ENCODE measurements at places on chromosomes 12 and 14.

DNA sequence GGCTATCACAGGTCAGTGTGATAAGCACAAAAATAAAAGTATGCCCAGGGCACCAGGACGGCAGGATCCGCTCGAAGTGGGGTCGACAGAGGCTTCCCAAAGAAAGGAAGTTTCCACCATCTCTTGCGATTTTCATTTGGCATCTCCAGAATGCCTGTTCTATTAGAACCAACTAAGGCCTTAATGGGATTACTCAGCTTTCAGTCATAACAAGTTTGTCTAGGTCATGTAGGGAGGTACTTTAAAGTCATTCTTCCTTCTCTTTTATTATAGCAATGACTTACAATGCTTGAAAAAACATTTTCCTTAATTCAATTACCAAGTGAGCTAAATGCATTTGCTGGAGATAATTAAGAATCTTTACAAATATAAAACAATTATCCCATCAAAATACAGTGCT is 83.6 kb upstream of the DIO3 start:
- no peak for DNase-seq

GRCh38 chr12:112347581-112347982 is 34.6 kb downstream of the HECTD4 start:
- DNase-seq, result no peak

- DNase-seq, result no peak
These were observed 98.2 kb upstream of the GSC start for GRCh38 chr14:94867946-94868771.

- DNase-seq, result no peak
These were observed 265.9 kb downstream of the EFCAB11 start for GRCh38 chr14:89688507-89689211.

DNA sequence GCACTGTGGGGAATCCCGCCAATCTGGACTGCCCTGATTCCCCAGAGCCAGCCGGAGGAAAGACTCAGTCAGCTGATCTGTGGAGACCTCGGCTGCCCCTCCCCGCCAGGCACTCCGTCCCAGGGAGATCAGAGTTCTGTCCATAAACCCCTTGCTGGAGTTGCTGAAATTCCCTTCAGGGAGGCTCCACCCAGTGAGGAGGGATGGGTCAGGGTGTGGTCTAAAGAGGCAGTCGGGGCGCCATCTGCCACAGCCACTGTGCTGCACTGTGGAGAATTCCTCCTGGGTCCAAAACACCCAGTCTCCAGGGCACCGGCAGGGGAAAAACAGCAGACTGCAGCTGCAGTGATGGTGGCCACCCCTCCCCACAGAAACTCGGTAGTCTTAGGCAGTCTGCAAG is 1922.3 kb upstream of the FLRT2 start:
- no peak for DNase-seq

DNA sequence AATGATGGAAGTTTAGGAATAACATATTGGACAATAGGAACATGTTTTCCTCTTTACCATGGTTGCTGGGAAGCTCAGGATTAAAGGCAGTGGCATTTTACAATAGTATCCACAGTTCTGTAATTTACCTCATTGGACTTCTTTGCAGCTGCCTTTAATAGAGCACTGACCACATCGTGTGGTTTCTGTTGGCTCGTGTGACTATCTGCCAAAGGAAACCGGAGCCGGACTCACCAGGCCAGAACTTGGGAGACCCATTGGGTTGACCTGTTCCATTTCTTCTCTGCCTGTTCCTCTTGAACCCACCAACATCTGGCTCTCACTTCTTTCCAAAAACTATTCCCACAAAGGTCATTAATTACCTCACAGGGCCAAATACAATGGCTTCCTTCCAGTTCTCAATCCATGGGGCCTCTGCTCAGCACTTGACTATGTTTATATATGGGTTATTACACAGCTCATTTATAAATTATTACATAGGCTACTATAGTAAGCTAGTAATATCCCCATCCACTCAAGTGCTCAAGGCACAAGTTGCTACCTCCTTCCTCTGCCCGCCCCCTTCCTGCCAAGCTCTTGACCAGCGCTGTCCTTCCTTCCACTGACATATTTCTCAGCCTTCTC is 121.5 kb upstream of the VASH1 start:
- no peak for DNase-seq

- peak; percentile 13 for DNase-seq
These were observed at the start of gene TMEM63C for GRCh38 chr14:77181603-77182437. TMEM63C (plus strand) TSS chr14:77181798; CDS start chr14:77218814, 37,016 bp downstream.

- DNase-seq, result no peak
These were observed 16.3 kb upstream of the IRF2BPL start for GRCh38 chr14:77044783-77045237.

DNA sequence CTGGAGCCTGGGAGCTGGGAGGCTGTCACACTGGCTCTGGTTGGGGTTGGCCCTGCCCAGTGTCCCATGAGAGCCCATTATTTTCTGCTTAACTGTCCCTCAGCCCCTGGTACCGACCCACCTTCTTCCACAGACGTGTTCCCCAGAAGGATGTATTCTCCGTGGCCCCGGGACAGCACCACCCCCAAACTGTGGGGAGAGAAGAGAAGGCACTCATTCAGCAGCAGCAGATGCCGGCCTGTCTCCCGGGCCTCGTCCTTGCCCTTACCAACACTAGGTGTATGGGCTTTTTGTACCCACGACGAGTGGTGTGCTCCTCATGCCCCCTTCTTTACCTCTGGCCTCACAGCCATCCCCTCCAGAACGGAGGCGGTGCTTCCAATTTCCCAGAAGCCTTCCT is 38.1 kb downstream of the LRTM2 start:
- no peak for DNase-seq

GRCh38 chr14:105891221-105891602 is 364.8 kb downstream of the TMEM121 start:
- DNase-seq, result no peak

GRCh38 chr14:61475316-61475715 is 153.9 kb downstream of the PRKCH start:
- no peak for DNase-seq

- DNase-seq, result no peak
These were observed 42.3 kb downstream of the MAGOHB start for GRCh38 chr12:10571141-10571540.

DNA sequence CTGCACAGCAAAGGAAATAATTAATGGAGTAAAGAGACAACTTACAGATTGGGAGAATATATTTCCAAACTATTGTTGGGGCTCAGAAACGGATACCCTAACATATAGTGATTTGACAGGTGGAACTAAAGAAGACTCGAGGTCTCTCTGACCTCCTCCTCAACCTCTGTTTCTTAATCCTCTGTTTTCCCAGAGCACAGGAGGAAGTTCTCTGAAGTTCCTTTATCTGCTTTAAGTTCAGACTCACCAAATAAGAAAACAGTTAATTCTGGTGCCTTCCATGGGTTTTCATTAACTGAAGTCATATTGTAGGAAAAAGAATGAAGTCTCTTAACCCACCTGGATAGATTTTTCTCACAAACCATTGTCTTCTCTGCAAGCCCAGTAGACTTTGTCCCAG is 29.2 kb downstream of the CLEC2D start:
- DNase-seq, result no peak

DNA sequence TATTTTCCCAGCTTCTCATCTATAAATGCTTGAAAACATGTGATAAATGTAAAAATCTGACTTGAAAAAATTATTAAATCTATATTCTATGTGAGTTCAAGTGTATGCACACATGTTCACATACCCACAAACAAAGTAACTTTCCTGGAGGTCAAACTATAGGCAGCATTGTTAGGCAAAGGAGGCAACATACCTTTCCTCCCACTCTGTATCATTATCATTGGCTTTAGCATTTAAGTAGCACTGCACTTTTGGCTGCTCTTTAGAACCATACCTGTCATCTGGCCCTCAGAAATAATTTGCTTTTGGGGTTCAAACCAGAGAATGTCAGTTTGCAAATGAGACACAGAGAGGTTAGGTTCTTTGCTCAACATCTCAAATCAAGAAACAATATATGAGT is 102.4 kb upstream of the CCDC196 start:
- DNase-seq, result no peak

- DNase-seq, result no peak
These were observed 11.4 kb upstream of the SOS2 start for GRCh38 chr14:50242566-50243310.

GRCh38 chr14:101735453-101735852 is 26.1 kb upstream of the PPP2R5C start:
- DNase-seq, result no peak

DNA sequence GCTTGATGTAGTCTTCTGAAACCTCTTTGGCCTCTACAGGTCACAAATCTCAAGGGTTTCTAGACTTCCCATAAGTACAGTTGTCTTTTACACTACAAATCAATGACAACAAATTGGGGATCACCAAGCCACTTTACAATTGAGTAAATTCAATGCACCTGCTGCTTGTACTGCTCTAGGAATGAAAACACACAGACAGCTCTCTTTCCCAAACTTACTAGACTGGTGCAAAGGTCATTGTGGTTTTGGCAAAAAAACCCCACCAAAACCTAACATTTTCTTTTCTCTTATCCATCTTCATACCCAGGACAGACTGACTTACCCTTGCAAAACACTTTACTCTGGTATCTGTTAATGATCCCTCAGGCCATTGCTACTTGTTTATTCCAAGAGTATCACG is 2.7 kb downstream of the M6PR start:
- no peak for DNase-seq

- no peak for DNase-seq
These were observed 262.4 kb upstream of the RMST start for GRCh38 chr12:97200181-97200580.

- no peak for DNase-seq
These were observed 318.1 kb upstream of the RTL1 start for GRCh38 chr14:101221549-101222160.

- no peak for DNase-seq
These were observed 41.4 kb downstream of the PTGER2 start for GRCh38 chr14:52355526-52355925.

DNA sequence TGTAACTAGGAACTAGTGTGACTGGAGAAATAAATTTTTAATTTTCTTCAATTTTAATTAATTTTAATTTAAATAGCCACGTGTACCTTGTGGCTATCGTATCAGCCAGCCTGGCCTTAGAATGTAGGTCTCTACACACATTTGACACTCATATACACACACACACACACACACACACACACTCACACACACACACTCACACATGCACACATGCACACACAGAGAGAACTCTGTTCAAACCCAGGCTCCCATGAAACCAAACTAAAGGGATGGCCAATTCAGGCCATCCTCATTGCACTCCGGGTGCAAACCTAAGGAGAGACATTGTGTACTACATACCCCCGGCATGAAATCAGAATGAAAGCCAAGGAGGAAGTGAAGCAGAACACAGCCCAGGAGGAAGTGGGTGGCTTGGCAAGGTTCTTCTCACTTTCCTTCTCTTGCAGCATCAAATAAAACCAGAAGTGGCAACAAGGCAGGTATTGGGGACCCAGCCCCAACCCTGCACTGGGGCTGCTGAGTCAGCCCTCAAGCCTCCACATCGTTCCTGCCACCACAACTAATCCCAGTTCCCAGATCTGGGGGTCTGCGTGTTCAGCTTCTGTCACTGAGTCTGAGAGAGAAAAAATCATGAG is 26.2 kb upstream of the CHPT1 start:
- DNase-seq, result no peak

DNA sequence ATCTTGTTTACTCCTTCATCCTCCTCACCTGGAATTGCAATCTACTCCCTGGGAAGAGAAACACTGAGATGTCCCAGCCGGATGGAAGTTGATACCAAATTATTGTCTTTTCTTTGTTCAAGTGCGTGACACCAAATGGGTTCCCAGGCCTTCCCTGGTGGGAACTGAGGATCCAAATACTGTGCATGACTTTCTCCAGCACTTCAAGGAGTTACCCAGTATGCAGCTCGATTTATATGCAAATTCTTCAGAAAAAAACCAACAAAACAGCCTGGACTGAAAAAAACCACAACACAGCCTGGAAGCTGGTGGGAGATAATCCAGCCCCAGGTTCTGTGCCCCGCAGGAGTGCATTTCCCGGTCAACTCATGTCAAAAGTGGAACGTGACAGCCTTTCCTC is 310.6 kb downstream of the GLT1D1 start:
- DNase-seq, result no peak

DNA sequence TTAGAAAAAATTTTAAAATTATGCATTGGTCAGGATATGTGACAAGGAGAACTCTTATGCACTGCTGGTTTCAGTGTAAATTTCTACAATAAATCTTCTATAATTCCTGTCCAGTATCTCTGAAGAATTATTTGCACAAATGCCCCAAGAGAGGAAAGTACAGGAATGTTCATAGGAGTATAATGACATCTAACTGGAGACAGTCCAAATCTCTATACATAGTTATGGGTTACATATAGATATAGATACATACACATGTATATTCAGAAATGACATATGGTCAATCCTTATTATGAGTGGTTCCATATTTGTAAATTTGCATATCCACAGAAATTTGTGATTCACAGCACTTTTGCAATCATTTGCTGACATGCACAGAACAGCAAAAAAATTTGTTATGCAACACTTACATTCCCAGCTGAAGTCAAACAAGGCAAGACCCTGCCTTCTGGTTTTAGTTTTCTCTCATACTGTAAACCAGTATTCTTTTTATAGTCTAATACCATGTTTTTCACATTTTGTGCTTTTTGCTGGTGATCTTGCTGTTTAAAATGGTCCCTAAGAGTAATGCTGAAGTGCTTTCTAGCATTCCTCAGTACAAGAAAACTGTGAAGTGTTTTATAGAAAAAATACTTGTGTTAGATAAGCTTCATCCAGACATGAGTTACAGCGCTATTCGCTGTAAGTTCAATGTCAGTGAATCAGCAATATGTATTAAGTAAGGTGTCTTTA is 103.8 kb downstream of the SLC16A7 start:
- DNase-seq, result no peak

- DNase-seq, result no peak
These were observed 196.2 kb upstream of the C14orf180 start for GRCh38 chr14:104383088-104383995.

- DNase-seq, result no peak
These were observed 2.7 kb downstream of the TGFB3 start for GRCh38 chr14:75979071-75979571.

GRCh38 chr14:92531106-92531873 is 17.7 kb downstream of the RIN3 start:
- no peak for DNase-seq

- no peak for DNase-seq
These were observed 142.2 kb upstream of the RFLNA start for GRCh38 chr12:124152731-124153130.

DNA sequence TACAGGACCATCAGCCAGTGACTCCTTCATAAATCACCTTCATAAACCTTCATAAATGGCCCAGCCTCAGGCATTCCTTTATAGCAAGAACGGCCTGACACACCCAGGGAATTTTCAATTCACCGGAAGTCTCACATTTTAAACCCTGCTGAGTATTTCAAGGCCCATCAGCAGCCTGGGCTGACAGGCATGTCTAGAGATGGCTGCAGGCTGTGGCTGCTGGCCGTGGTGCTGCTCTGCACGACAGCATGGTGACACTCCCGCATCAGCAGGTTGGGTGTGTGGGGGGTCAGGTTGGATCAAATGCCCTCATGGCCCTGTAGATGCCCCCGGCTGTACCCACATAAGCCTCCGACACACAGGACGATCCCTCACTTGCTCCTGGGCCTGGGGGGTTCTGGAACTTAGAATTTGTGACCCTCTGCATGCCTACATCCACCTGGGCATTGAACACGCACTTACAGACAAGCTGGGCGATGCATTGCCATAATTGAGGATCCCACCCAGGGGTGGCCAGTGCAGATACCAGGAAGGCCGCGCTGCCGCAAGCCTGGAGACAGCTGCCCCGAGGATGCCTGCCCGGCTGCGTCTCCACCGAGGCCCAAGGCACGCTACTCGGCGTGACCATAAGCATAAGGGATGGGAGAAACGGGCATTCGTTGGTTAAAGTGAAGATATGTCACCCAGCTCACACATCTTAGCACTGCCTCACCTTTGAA is 124.3 kb downstream of the PIWIL1 start:
- DNase-seq, result no peak

GRCh38 chr12:89791286-89791685 is 82.6 kb upstream of the ATP2B1 start:
- no peak for DNase-seq
